ENCODE measurements at places on chromosomes 4 and X.

GRCh38 chrX:134821370-134821769 is 163.1 kb upstream of the PLAC1 start:
- peak; percentile 13 for DNase-seq

GRCh38 chr4:10102474-10103332 is 13.9 kb downstream of the WDR1 start:
- no peak for DNase-seq

GRCh38 chr4:15878011-15878410 is 60.5 kb downstream of the FGFBP1 start:
- no peak for DNase-seq

GRCh38 chr4:184265546-184266351 is 48.1 kb upstream of the ENPP6 start:
- DNase-seq, result peak; percentile 87

DNA sequence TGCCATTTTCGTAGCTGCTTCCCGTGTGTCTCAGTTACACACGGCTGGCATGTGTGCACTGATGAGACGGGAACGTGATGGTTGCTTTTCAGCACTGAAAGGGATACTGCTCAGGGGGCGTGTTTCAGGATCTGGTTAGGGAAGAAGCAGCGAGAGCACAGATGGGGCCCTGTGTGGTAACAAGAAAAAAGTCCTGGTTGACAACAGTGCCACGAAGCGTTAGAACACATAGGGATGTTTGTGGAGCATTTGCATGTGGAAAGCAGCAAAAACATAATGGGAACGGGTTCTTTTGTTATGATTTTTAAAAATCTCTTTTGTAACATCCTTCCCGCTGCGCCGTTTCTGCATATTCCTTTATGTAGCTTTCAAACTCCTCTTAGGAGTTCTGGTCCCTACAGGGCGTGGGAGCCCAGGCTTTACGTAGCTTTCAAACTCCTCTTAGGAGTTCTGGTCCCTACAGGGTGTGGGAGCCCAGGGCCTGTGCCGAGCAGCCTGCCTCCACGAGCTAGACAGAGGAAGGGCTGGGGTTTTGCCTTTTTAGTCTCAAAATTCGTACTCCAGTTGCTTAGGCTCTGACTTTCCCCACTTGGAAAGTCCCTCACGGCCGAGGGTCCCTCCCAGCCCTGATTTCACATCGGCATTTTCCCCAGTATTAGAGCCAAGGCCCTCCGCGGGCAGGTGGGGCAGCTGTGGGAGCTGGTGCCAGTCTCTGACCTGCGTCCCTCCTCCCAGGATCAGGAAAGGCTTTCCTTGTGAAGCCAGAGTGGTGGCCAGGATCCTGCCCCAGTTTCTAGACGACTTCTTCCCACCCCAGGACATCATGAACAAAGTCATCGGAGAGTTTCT is 11.0 kb upstream of the MSANTD1 start:
- no peak for DNase-seq

- DNase-seq, result peak; percentile 70
Measured at GRCh38 chr4:38785041-38785790, 2.4 kb upstream of the TLR10 start.

- peak; percentile 83 for DNase-seq
Measured at GRCh38 chr4:6926081-6926480, 16.5 kb downstream of the TBC1D14 start.

DNA sequence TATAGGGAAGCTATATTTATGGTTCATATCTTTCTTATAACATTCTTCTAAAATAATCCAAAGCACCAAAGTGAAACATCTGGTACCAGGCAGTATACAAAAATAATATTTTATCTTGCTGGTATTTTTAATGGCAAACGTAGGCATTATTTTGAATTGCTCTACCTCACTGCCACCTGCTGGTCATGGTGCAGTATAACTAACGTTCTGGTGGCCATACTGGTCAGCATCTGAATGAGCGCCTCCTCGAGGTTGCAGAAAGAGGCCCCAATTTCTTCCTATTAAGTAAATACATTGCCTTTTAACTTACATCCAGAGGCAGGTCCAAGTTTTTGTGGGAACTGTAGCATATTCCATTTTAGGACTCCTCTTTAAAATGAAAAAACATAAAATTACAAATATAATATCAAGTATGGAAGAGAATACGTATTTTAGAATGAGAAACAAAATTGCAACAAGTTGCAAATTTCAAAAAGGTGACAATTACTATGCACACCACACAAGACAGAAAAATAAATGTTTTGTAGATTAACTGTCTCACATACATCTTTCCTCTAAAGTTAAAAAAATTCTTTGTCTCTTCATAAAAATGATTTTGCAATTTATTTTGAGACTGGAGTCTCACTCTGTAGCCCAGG is 22.9 kb upstream of the CWH43 start:
- DNase-seq, result peak; percentile 90

GRCh38 chr4:42083816-42084215 is 68.6 kb downstream of the BEND4 start:
- DNase-seq, result no peak

- no peak for DNase-seq
Measured at GRCh38 chr4:77880784-77881183, 18.2 kb downstream of the MRPL1 start.

GRCh38 chrX:46904626-46905025 is 7.6 kb upstream of the JADE3 start:
- no peak for DNase-seq
